ENCODE measurements at places on chromosomes 12 and 14. TPM values are rescaled to one million over a fixed set of nuclear protein-coding genes. Genes with fewer than 3 reads are reported as not detected.

The SERPINA6 gene
- total RNA-seq = not detected

- DNase-seq = no peak
Measured at GRCh38 chr12:92337128-92337527, 191.5 kb upstream of the BTG1 start.

GRCh38 chr12:47277972-47278448, 198.3 kb upstream of the AMIGO2 start:
- DNase-seq = peak; percentile 94

- peak; percentile 94 for DNase-seq
Measured at GRCh38 chr14:58805605-58806409, 168.0 kb downstream of the DACT1 start.

GRCh38 chr12:12745576-12746211, 28.5 kb downstream of the CDKN1B start:
- DNase-seq = no peak

GRCh38 chr12:92124689-92125029, 21.0 kb downstream of the BTG1 start:
- DNase-seq = no peak

DNA sequence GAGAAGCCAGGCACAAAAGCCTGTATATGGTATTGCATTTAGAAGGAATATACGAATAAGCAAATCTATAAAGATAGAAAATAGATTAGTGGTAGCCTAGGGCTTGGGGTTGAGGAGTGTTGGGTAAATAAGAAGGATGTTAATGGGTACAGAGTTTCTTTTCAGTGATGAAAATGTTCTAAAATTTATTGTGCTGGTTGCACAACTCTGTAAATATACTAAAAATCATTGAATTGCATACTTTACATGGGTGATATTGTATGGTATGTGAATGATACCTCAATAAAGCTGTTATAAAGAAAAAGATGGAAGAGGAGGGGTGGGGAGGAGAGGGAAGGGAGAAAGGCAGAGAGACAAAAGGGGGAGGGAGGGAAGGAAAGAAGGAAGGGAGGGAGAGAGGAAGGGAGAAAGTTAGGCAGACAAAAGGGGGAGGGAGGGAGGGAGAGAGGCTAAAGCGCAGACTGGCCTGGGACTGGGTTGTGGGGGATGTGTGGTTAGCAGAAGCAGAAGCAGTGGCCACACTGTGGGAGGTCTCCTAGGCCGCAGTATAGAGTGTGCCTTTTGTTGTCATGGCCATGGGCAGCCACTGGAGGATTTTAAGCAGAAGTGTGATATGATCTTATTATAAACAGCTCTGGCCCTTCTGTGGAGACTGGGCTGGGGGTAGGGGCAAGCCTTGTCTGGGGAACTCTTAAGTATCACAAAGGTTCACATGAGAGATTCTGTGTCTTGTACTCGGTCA, 73.6 kb upstream of the ELK3 start:
- DNase-seq = peak; percentile 20
